ENCODE measurements at places on chromosomes 16 and 17.

- no peak for DNase-seq
Measured at GRCh38 chr16:67677712-67678111, 11.1 kb downstream of the C16orf86 start.

GRCh38 chr16:83402967-83403366, 404.8 kb upstream of the HSBP1 start:
- DNase-seq, result no peak

DNA sequence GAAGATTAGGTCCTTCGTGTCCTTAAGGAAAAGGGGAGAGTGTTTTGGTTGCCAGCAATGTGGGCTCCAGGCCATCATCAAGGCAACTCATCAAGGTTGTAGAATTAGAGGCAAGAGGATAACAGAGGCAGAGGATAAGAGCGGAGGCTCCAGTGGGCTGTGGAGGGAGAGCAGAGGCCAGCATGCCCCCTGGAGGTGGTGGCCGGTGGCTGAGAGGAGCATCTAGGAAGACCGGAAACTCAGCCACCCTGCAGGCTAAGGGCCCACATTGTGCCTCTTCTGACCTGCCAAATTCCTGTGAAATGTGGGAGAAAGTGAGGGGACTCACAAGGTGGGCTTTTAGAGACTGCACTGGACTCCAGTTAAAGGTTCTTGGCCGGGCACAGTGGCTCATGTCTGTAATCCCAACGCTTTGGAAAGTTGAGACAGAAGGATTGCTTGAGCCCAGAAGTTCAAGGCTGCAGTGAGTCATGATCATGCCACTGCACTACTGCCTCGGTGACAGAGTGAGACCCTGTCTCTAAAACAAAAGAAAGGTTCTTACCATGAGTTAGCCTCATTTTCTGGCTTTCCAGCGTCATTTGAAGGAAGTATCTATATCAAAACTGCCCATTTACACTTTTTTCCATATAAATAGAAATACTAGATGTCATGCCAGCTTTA, 62.7 kb upstream of the ADORA2B start:
- no peak for DNase-seq

- DNase-seq, result no peak
Measured at GRCh38 chr16:27253526-27253930, 15.0 kb downstream of the NSMCE1 start.

DNA sequence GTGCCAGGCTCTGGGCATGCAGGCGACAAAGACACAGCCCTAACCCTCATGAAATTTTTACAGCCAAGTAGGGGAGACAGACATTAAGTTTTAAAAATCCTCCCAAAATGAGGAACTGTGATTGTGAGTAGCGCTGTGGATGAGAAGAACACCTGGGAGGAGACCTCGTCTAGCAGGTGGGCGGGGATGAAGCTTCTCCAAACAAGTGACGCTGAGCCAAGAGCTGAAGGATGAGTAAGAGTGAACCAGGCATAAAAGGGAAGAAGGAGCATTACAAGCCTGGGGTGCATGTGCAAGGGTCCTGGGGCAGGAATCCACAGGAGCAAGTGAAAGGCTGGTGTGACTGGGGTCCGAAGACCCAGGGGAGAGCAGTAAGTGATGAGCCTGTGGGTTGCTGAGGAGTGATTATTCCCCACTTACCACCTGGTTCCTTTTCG, 149.4 kb upstream of the HS3ST2 start:
- no peak for DNase-seq

DNA sequence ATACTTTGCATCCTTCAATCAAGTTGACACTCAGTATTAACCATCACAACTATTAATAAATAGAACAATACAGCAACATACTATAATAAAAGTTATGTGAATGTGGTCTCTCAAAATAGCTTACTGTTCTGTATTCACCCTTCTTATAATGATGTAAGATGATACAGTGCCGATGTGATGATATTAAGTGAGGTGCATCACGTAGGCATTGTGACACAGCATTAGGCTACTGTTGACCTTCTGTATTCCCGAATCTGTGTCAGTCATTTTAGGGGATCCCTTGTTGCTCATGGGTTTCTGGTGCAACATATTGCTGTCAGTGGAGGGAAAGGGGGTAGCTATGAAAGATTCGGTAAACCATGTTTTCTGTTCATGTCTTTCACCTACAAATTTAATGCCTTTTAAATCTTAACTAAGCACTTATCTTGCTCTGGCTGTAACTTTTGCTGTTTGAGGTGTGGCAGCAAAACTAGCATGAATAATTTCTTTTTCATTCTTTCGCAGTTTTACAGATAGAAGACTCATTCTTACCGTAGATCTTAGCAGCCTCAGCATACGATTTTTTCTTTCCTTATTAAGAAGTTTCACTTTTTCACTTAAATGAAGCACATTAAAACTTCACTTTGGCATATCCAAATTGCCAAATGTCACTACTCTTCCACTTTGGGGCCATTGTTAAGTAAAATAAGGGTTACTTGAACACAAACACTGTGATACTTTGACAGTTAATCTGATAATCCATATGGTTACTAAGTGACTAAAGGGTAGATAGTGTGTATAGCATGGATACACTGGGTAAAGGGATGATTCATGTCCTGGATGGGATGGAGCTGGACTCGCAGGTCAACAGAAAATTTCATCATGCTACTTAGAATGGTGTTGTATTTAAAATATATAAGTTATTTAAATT, 29.6 kb downstream of the NFAT5 start:
- no peak for DNase-seq

DNA sequence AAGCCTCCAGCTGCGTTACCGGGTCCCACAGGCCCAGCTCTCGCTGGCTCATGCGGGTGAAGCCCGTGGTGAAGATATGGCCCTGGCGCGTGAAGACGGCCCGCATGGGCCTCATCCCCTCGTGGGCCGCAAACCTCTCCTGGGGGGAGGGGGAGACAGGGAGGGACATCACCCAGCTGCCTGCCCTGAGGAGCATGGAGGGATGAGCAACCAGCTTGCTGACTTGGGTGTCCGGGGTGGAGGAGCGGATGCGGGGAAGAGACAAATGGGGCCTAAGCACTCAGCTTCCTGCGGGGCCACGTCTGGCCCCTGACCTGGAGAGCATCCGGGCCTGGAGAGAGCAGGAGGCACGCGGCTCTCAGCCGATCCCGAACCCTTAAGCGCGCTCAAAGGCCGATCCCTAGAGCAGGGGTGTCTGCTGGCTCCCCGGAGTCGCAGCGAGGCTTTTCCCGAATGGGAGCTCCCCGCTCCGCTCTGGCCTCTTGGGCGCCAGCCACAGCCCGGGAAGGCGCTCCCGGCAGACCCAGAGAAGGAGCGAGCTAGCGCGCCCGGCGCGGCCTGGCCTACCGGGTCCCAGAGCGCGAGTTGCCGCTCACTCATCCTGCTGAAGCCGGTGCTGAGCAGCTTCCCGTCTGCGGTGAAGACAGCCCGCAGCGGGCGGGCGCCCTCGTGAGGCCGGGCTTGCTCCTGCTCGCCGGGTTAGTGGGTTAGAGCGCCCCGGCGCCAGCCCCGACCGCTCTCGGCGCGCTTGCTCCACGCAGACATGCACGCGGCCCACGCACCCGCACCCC, 5.0 kb downstream of the CORO6 start:
- peak; percentile 73 for DNase-seq

- DNase-seq, result no peak
Measured at GRCh38 chr17:42050393-42051012, at the start of gene C17orf113. TSS of gene C17orf113 (minus strand) at chr17:42050601. CDS start at chr17:42043376, 7,225 bp downstream.

- DNase-seq, result no peak
Measured at GRCh38 chr17:8131844-8132441, 8.0 kb upstream of the HES7 start.

DNA sequence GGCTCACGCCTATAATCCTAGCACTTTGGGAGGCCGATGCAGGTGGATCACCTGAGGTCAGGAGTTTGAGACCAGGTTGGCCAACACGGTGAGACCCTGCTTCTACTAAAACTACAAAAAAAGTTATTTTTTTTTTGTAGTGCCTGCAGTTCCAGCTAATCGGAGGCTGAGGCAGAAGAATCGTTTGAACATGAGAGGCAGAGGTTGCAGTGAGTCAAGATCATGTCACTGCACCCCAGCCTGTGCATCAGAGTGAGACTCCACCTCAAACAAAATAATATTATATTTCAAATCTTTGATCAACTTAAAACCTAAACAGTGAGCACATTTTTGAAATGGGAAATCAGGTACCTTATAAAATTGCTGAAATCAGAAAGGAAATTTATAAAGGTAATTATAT, 36.5 kb downstream of the NCOR1 start:
- DNase-seq, result no peak

- no peak for DNase-seq
Measured at GRCh38 chr17:76612465-76612864, 26.8 kb upstream of the ST6GALNAC2 start.

DNA sequence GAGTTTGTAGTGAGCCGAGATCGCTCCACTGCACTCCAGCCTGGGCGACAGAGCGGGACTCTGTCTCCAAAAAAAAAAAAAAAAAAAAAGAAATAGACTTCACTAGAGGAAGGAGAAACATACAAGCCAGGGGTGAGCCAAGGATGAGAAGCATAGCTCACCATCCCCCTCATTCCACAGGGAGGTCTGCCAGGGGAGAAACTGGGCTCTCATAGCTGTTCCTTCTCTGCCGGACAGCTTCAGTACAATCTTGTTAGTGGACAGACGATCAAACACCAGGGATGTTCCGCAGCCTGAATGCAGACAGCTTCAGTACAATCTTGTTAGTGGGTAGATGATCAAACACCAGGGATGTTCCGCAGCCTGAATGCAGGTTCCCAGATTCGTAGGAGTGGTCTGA, 509.6 kb downstream of the CDH13 start:
- no peak for DNase-seq

DNA sequence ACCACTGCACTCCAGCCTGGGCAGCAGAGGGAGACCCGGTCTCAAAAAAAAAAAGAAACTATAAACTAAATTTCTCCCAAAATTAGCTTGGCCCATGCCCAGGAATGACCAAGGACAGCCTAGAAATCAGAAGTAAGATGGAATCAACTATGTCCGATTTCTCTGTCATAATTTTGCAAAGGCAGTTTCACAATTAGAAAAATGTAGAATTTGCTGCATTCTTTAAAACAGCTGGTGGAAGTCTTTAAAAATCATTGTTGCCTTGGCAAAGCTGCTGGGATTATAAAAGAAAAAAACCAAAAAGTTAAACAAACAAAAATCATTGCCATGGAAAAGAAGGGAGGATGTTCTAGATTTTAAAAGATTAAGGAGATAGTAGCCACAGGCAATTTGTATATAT, 32.4 kb downstream of the WWP2 start:
- DNase-seq, result no peak

DNA sequence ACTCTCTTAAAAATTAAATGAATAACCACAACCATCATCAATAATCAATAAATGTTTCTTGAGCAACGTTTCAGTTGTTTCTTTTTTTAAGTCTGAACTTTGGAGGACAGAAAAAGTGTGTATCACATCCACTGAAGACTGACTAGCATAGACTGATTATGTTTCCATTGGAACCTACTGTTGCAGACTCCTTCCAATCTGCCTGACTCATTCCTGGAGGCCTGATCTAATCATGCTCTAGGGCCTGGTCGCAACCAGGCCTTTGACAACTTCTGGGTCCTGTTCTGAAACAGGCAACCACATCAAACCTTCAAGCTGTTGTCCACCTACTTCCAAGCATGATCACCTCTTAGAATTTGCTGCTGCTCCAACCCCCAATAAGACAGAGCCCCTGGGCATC, 109.2 kb upstream of the NUDT7 start:
- DNase-seq, result no peak

DNA sequence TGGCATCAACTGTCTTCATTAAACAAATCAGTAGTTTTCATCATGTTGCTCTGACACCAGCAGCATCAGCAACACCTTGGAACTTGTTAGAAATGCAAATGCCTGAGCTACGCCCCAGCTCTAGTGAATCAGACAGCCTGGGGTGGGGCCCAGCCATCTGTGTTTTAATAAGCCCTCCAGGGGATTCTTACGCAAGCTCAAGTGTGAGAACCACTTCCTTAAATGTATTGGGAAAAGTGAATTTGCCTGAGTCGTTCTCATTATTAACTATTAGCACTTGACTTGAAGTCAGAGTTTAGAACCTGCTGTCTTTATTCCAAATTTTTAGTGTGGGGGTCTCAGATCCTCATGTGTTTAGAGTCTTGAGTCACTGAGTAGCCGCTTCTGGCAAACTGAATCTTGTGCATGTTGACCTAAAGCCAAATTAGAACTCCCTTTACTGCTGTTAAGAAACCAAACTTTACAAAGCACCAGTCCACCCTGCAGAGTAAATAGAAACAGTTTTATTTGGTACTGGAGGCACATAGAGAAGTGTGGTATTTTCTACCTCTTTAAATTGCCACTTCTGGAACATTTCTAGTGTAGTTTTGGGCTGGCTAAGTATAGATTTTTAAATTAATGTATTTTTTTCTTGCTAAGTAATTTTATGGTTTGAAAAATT, 137.4 kb upstream of the COX10 start:
- no peak for DNase-seq

- no peak for DNase-seq
Measured at GRCh38 chr17:39935909-39936308, 8.4 kb downstream of the LRRC3C start.

GRCh38 chr17:16117149-16117548, 98.2 kb downstream of the NCOR1 start:
- DNase-seq, result no peak

DNA sequence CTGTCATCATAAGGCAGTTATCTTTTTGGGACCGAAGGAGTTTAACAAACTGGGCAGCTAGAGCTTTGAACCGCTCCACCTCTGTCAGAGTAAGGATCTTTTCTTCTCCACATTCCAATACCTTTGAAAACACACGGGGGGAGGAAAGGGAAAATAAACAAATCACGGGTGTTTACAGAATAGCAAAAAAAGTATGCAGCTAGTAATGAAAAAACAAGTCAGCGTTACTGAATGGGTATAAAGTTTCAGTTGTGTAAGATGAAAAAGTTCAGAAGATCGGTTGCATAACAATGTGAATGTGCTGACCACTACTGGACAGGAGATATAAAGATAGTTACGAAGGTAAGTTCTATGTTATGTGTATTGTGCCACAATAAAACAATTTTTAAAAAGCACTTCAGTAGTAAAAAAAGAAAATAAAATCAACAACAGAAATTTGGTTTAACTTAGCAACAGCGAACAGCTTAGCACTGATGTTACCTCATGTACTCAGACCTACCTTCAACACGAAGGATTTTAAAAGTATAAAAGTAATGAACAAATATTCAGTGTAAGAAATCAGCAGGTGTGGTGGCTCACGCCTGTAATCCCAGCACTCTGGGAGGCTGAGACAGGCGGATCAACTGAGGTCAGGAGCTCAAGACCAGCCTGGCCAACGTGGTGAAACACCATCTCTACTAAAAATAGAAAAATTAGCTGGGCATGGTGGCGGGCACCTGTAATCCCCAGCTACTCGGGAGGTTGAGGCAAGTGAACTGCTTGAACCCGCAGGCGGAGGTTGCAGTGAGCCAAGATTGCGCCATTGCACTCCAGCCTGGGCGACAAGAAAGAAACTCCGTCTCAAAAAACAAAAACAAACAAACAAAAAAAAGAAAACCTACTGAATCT, 34.3 kb downstream of the MARF1 start:
- no peak for DNase-seq

- no peak for DNase-seq
Measured at GRCh38 chr17:67559381-67559966, 158.3 kb upstream of the NOL11 start.

Data from activated CD8-positive, alpha-beta memory T cell treated with anti-CD3 and anti-CD28 coated beads for 48 hours (primary cell).